Non-pigmented ciliary epithelial cell (primary cell): ENCODE measurements at places on chromosomes 16 and 17.
A peak's percentile ranks its signal among the peaks of the same experiment; 100 is the strongest.

DNA sequence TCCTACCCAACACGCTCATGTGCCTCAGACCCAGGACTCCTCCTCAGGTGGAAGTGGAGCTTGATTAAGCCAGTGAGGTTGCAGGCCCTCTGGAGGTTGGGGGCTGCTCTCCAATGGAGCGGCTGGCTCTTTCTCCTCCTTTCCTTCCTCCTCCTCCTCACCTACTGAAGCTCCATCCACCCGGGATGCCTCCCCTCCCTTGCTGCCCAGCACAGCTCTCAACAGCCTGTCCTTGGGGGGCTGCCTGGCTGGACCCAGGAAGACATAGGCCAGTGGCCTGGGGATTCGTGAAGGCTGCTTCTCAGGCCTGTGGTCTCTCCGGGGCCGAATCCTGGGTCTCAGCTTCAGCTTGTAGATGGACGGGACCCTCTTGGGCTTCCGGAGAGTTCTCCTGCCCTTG, 8.2 kb downstream of the GAS2L2 start:
- DNase-seq = no peak

DNA sequence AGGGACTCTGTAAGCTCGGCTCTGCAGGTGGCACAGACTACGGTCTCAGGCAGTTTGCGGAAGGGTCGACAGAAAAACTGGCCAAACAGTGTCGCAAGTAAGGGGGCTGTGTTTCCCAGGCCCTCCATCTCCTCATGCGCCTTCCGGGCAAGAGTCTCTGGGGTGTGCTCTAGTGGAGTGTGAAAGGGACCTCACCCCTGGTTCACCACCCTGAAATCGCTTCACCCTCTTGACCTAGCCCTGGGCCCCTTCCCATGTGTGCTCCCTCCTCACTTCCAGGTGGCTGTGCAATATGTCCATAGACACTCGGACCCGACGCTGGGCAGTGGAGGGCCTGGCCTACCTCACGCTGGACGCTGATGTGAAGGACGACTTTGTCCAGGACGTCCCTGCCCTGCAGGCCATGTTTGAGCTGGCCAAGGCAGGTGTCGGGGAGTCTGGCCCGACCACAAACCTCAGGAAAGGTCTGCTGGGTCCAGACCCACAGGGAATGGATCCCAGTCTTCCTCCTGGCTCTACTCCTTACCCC, 22.3 kb downstream of the UNC45B start:
- no peak for DNase-seq

DNA sequence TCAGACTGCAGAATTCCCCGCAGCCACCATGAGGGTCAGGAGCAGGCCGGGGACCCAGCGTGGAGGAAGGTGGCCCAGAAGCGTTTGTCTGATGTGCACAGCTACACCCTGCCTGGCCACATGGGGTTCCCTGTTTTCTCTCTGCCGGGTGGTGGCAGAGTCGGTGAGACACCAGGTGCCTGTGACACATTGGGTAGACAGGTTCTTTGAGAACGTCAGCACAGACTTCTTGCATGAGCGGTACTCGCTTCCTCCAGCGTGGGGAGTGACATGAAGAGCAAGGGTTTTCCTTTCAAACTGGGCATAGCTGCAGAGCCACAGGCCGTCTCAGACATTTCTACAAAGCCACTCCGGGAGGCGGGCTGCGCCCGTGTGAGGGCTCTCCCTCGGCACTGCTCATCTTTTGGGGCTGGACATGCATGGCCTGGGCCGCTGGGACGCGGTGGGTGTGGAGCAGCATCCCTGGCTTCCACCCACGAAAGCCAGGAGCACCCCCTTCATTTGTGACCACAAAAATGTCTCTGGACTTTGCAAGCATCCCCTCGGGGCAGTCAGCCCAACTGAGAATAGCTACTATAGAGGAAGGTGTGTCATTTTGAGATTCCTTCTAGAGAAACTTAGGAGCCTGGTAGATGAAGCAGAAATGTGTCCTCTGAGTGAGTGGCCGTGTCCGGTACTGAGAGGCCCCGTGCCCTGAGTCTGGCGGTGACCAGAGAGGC, 26.0 kb downstream of the NME3 start:
- peak; percentile 38 for DNase-seq

- no peak for DNase-seq
Observed at GRCh38 chr17:15381707-15382106, 40.3 kb upstream of the TEKT3 start.

GRCh38 chr16:89191033-89191900, 9.1 kb downstream of the SLC22A31 start:
- no peak for DNase-seq

- no peak for DNase-seq
Observed at GRCh38 chr17:56597495-56597990, 4.0 kb downstream of the NOG start.

GRCh38 chr17:44374306-44375195, 10.9 kb upstream of the FAM171A2 start:
- DNase-seq = no peak

DNA sequence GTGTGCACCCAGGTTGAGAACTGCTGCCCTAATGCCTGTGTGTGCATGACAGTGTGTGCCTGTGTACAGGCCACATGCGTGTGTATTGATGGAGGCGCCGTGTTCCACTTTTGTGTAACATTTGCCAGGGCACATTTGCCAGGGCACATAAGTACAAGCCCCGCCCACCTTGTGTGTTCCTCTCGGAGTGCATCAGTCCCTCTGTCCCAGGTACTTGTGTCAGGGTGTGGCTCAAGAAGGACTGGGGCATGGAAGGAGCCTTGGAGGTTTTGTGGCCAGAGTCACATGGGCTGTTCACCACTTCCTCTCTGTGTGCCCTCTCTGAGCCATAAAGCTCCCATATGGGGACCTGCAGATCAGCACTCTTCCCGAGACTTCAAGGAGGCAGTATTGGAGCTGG, 73.9 kb downstream of the MRM1 start:
- DNase-seq = no peak

- DNase-seq = no peak
Observed at GRCh38 chr17:31570951-31571892, 179.7 kb downstream of the RAB11FIP4 start.

DNA sequence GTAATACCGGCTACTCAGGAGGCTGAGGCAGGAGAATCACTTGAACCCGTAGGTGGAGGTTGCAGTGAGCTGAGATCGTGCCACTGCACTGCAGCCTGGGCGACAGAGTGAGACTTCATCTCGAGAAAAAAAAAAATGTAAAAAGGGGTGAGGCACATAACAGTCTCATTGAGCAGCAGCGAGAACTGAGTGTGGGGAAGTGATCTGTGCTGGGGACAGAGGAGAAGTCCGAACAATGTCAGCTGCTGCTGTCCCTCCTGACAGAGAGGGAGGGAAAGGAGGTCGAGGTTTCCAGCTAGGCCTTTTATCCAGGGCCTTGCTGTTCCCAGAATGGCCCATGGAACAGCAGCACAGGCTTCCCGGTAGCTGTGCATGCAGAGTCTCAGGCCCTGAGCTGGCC, 14.0 kb downstream of the C16orf74 start:
- no peak for DNase-seq

- no peak for DNase-seq
Observed at GRCh38 chr16:15773968-15774367, 82.9 kb downstream of the MYH11 start.

DNA sequence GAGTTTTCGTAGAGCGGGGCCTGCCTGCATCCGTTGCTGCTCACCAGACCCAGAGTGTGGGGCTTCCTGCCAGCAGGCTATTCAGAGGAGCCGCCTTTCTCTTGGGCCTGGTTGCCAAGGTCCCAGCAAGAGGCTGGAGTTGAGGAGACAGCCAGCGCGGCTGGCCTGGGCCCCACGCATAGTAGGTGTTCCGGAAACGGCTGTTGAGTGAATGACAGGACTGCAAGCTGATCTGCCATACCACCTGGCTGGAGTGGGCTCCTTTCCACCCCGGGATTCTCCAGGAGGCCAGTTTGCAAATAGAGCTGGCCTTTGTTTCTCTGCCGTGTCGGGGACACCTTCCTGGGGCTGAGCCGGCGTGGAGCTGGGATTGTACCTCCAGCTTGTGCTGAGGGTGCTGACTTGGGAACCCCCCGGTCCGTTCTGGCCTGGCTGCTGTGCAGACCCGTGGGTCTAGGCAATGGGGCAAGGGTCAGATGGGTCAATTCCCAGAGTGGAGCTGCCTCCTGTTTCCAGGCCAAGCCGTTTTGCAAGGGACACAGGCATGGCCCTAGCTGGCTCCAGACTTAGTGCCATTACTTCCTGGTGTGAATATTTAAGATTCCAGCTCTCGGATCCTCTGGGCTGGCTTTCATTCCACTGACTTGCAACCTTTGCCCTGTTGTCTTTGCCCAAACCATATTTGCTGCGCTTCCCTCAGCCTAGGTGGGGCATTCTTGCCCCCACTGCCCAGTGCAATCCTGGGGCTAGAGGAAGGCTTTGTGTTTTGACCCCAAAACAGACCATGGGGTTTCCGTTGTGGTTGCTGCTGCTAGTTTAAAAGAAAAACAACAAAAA, 68.8 kb downstream of the CMIP start:
- no peak for DNase-seq

- no peak for DNase-seq
Observed at GRCh38 chr17:74259667-74260524, 14.1 kb upstream of the DNAI2 start.

DNA sequence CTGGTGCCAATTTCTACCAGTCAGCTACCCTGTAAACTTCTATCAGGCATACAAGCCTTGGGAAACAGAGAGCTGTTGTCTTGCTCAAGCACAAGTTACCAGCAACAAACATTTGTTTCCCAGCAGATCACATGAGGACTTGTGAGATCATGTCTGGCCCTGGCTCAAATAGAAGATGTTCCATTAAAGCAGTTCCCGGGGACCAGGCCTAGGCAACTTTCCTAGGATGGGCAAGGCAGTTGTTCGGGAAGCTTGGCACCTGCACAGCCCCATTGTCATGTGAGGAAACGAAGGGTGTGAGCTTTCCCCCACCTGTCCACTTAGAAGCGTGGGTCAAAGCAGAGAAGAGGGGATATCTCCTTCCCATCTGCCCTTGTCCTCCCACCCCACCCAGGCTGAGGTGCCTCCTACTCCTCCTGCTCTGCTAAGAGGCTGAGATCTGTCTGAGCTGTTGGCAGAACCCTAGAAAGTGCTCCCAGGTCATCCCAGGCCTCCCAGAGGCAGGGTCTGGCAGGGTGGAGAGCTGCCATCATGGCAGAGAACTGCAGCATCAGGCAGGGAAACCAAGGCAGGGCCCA, 11.2 kb upstream of the SLC47A2 start:
- DNase-seq = peak; percentile 17

- DNase-seq = no peak
Observed at GRCh38 chr17:73090396-73091202, 1.9 kb downstream of the SLC39A11 start.

DNA sequence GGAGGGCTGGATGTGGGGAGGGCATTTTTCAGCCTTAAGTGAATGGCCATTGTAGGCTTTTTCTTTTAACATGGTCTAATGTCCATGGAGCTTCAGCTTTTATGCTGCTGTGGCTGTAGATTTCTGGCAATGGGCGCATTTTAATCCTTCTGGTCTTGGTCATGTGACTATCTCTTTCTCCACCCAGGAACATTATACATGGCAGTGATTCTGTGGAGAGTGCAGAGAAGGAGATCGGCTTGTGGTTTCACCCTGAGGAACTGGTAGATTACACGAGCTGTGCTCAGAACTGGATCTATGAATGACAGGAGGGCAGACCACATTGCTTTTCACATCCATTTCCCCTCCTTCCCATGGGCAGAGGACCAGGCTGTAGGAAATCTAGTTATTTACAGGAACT, 4.7 kb upstream of the NME2 start:
- DNase-seq = no peak

GRCh38 chr16:17412791-17413190, 58.0 kb downstream of the XYLT1 start:
- DNase-seq = no peak

DNA sequence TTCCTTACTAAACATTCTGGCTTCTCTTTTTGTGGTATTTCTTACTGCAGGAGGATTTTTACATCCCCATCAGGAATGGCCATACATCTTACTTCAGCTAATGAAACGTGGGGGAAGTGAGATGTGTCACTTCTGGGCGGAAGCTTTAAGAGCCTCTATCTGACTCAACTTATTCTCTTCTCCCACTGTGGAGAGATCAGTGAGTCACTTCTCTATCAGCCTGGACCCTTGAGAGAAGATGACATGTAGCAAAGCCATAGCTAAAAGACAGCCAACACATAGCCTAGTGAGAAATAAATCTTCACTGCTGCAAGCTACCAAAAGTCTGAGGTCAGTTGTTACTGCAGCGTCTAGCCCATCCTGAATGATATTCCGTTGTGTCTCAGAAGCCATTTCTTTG, 1066.7 kb upstream of the RBFOX1 start:
- no peak for DNase-seq

- no peak for DNase-seq
Observed at GRCh38 chr17:15892731-15893657, 51.9 kb upstream of the ADORA2B start.

DNA sequence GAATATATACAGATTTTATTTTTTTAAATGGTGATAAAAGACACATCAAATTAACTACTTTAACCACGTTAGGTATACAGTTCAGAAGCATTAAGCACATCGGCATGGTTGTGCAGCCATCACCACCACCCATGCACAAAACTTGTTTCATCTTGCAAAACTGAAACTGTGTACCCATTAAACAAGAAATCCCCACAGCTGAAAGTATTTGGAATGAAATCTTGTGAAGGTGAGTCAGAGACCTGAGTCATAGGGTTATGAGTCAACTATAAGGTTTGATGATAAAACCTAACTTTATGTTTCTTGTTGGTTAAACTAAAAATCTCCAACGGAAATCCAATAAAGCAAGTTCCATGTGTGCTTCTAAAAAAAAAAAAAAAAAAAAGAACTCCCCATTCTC, 561.6 kb upstream of the PSMD7 start:
- DNase-seq = peak; percentile 36

GRCh38 chr17:50076591-50077235, 18.4 kb upstream of the PDK2 start:
- DNase-seq = no peak

DNA sequence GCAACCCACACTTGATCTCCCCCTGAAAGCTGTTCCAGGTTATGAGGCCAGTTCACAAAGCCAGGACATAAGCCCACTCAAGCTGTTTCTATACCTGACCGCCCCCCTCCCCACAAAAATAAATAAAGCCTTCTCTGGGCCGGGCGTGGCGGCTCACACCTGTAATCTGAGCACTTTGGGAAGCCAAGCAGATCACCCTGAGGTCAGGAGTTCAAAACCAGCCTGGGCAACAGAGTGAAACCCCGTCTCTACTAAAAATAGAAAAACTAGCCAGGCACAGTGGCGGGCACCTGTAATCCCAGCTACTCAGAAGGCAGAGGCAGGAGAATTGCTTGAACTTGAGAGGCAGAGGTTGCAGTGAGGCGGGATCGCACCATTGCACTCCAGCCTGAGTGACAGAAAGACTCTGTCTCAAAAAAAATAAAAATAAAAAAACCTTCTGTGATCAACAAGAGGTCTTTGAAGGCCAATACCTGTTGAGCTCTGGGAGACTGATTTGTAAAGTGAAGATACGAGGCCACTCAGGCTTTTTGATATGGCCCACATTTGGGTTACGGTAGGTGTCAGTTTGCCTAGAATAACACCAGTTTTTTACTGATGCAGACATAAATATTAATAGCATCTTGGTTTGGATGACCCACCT, 2.2 kb downstream of the KDM8 start:
- no peak for DNase-seq

DNA sequence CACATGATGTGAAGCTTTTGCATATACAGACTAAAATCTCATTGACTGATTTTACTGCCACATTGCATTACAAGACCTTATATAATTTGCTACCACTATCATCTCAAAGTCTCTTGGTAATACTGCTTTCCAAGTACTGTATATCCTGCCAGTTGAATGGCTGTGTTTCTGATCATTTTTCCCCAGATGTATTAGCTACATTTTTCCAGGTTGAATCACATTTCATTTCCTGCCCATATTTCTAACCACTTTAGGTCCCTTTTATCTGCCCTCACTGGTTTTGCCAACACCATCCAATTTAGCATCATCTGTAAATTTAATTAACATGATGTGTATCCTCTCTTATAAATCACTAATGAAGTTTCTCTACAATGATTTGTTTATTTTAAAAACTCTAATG, 365.7 kb upstream of the PMFBP1 start:
- DNase-seq = no peak
